ENCODE measurements at places on chromosomes 1 and 21.
A peak's percentile ranks its signal among the peaks of the same experiment; 100 is the strongest.

- DNase-seq = peak; percentile 73
Measured at GRCh38 chr1:925561-926421, 2.1 kb downstream of the SAMD11 start.

DNA sequence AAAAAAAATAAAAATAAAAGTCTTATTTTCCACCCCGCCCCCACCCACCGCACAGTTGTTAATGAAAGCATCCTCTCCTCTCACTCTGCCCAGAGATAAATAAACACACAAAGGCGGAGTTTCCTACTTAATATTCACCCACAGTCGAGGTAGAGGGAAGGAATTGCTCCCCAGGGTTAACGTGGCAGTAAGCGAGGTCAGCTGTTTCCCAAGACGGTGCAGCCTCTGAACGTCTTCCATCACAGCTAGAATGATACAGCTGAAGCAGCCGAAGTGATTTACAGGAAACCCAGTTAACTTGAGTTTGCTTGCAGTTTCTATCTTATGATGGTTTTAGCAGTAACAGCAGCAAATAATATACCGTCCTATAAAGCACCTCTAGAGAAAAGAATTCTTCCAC is 283.9 kb downstream of the PBX1 start:
- DNase-seq = no peak

DNA sequence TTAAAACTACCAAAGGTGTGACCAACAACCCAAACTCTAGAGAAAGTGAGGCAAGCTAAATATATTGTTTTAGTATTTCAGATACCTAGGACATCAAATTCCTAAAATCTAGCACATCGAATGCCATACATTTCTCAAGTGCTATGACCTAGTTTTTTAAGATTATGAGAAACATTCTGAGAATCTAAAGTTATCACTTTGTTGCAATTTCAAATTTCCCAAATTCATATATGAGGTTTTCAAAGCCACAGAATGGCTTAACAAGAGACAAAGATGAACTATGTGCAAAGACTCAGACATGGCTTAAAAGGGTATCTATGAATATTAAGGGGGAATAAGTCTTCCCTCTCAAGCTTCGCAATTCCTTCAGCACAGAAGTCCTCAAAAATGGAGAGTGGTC is 6.8 kb downstream of the SCYL3 start:
- DNase-seq = no peak

- DNase-seq = no peak
Measured at GRCh38 chr1:11944358-11944931, 9.9 kb downstream of the PLOD1 start.

DNA sequence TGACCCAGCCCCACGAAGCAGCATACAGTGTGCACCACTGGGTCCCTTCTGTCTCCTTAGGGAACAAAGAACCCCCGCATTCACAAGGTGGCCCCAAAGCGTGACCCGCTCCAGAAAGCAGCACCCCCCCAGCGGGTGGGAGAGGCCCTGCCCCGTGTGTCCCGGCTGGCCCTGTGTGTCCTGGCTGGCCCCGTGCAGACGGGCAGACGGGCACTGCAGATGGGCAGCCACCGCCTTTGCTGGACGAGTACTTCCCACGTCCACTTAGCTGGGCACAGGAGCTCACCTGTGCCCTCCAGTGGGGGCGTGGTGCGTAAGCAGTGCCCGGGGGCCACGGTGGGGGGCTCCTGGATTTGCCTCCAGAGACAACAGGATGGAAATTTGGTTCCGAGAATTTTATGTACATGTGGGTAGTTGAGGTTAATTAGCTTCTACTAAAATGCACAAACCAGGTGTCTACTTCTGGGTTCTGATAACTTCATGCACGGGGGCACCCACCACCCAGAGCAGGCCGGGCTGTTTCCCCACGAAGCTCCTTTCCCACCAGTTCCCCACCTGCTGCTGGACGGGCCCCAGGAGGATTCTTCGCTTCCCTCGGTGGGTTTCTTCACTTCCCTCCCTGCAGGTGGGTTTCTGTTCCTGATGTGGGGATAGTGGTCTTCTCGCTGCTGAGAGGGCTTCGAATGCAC is 33.2 kb upstream of the SLC19A1 start:
- no peak for DNase-seq

DNA sequence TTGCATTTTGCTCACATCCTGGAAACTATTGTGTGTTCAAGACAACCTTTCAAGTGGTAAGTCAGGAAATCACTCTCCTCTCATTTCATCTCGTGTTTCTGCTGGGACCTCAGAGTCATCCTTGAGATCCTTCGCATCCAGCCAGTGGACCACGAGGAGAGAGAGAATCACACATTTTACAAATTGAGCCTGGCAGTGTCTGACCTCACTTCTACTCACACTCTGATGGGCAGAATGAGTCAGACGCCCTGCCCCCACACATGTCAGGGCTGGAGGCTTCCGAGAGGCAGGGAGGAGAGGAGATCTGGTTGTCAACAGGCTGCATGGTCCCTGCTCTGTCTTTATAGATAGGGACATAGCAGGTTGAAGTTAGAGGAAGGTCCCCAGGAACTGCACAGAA is 509.7 kb downstream of the AJAP1 start:
- DNase-seq = no peak

All from fibroblast of lung (primary cell).